ENCODE measurements at places on chromosomes 6 and 20.
A peak's percentile ranks its signal among the peaks of the same experiment; 100 is the strongest.

GRCh38 chr20:58483051-58483450 lies 32.1 kb downstream of the APCDD1L start:
- no peak for DNase-seq

GRCh38 chr6:99608059-99608885 lies 1.6 kb downstream of the PRDM13 start:
- no peak for DNase-seq

- DNase-seq = no peak
These were observed 24.3 kb downstream of the ARHGAP18 start for GRCh38 chr6:129685662-129686031.

DNA sequence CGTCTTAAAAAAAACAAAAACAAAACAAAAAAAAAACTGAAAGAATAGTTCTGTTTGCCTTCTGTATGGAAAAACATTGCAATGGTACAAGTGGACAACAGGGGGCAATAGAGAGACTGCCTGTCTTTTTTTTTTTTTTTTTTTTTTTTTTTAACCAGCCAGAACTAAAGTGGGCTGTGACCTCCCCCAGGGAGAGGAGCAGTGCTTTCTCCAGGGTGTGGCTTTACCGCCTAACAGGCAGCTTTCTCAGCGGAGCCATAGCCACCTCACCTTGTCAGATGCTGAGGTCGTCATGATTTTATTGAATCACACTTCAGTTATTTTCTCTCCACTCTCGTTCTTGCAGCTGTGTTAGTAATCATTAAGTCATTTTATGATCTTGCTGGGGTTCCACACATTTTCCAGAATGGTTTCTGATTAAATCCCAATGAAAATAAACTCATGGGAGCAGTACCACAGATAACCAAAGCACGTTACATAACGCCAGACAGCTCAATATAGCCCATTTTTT lies 78.4 kb downstream of the GMPR start:
- DNase-seq = no peak

GRCh38 chr6:139448051-139448649 lies 73.7 kb upstream of the CITED2 start:
- no peak for DNase-seq

DNA sequence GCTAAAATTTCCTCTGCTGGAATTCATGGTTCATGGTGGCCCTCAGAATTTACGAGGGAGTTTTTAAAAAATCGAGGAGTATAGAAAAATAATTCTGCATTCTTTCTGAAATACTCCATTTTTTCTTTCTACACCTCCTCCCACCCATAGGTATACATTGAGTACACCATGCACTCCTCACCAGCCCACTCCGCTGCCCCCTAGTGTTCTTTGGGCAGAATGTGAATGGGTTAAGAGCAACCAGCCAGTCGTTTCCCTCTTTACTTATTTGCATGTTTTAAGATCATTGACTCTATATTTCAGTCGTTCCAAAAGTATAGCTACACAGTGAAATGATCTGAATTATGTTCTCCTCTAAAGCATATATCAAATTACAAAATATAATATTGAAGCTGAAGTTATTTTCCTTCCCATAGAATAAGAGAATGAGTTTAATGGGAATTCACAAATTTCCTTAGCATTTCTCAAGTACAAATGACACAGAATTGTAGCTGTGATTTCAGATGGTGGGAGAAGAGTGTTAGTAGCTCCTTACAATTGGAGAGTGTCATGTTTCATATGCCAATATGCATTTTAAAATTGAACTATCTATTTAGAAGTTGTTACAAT lies 977.7 kb upstream of the SLC35B3 start:
- DNase-seq = peak; percentile 9

DNA sequence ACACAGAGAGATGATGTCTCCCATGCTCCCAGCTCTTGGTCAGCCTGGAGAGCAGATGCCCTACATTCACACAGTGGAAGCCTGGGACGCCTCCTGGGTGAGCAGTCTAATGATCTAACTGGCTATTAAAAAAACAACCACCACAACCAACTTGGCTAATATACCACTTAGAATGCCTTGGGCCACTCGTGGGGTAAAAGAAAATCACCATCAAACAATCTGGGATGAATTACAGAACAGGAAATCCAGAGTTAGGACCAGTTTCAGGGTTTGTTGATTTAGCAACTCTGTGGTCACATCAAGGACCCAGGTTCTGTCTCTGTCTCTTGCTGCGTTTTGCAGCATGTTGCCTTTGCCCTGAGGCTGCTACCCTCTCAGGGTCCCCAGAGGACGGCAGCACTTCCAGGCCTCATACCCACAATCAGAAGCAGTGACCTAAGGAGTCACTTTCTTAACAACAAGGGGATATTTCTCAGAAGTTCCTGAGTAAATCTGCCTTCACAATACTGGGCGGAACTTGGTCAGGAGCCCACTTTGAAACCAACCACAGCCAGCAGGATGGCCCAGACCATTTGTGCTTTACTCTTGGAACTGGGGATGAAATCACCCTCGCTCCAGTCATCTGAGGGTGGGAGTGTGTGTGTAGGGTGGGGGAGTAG lies 118.7 kb downstream of the CLIC5 start:
- no peak for DNase-seq

GRCh38 chr6:10595731-10596664 lies 74.8 kb downstream of the GCNT2 start:
- no peak for DNase-seq

GRCh38 chr20:44756956-44757355 lies 11.3 kb downstream of the KCNK15 start:
- DNase-seq = no peak

GRCh38 chr6:53320964-53321363 lies 27.8 kb downstream of the ELOVL5 start:
- DNase-seq = no peak

GRCh38 chr20:15857173-15857784 lies 716.0 kb downstream of the KIF16B start:
- no peak for DNase-seq

GRCh38 chr6:129635396-129636130 lies 74.4 kb downstream of the ARHGAP18 start:
- no peak for DNase-seq

DNA sequence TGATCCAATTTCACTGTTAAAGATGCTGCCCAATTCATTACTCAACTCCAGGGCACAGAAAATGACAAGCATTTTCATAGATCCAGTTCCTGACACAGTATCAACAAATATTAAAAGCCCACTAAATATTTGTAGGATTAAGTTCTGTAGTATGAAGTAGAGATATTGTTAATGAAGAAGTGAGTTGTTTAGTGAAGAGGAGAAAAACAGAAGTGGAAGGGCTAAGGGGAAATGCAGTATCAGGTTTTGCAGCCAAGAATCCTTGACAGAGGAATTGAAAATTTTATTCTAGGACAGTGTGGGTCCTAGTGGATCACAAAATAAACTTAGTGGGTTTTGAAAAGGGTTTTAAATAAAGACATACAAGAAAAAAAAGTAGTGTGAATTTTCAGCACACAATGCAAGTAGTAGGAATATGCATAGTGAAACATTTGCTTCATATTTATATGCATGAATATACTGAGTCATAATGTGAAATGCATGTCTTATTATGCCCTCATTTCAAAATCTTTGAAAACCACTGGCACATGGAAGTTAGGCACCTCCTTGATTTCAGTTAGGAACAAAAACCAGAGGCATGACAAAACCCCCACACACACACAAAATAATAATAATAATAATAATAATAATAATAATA lies 338.6 kb downstream of the KHDRBS2 start:
- DNase-seq = no peak

- DNase-seq = no peak
These were observed 51.2 kb upstream of the SLCO4A1 start for GRCh38 chr20:62591122-62591468.

DNA sequence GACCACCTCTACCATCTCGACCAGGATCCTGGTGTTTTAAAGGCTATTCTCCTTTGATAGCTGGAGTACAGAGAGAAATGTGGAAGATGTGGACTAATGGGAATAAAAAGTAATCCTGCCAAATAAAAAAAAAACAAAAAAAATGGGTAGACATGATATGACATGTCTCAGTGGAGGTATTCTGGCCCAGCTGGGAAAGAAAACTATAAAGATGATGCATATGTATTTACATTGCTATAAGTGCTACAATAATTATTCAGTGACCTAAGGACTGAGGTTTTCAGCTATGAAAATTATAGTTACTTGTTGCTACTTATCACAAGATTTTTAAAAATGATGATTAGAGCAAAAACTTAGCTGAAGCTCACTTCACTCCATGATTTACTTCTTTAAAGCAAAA lies 101.1 kb downstream of the SIM1 start:
- DNase-seq = no peak

DNA sequence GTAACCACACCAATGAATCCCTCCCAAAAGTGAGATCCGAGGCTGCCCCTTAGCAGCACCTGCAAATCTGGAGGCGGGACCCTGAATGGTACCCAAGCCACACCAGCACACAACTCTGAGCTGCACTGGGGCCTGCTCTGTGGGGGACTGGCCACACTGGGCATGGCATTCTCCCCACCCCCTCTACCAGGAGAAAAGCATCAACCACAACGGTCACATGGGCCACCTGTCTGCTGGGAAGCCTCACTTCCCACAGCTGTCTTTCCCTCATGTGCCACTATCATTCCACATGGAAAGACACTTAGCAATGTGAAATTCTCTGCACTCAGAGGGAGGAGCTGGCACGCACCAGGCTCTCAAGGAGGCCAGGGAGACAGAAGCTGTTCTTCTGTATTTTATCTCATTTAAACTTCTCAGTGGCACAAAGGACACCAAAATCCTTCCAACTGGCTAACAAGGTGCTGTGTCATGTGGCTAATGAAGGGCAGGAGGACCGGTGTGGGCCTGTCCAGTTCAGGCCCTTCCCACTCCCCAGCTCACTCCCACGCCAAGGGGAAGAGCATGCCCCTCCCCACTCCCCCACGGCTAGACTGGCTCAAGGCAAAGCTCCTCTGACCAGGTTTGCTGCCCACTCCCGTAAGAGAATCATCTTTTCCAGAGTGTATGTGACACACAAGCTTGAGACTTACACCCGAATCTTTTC lies 19.0 kb downstream of the YTHDF1 start:
- no peak for DNase-seq

DNA sequence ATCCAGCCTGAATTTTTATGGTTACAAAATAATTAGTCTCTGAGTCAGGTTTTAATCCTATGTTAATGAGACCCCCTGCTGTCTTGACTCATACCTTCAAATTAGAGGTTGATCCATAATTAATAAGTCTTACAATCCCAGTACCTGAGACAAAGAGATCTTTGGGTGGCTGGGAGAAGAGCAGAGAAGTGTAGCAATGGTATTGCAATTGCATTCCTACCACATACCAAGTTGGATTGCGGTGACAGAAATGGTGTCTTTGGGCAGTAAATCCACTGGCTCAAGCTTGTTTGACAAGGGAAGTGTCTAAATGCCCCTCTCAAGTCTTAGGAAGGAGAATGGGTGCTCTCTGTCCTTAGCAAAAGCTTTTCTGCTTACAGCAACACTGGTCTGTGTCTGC lies 150.4 kb downstream of the BTBD3 start:
- DNase-seq = no peak

DNA sequence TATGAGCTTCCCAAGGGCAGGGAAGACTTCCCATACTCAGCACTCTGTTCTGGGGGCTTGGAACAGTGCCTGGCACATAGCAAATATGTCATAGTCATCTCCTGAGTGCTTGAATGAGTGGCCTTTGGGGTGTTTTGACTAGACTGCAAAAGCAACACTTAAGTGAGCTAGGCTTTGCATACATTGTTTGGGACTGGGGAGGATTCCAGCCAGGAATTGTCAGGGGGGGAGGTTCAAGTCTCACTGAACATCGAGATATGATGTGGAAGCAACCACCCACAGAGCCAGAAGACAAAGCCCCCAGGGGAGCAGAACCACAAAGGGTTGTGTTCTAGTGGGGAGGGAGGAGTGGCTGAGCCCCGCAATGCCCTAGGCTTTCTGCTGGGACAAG lies 98.4 kb downstream of the SYCP2 start:
- DNase-seq = peak; percentile 34

DNA sequence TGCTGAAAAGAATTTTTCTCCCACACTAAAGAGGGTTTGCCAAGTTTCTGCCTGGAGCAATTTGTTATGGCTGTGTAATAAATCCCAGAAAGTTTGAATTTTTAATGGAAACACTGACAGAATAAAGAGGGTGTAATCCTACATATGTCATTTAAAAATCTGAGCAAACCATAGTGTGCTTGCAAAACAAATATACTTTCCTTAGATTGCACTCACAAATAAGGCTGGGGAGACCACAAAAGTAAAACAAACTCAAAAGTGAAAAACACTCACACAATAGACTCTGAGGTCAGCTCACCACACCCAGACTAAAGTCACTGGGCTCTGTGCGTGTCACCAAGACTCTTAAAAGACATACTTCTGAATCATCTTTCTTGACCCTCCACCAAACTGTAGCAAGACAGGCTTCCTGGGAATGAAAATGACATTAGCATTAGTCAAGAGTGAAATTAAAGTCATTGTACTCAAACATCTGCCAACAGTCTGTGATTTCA lies 4.8 kb upstream of the ATXN1 start:
- DNase-seq = no peak

GRCh38 chr6:170022291-170022722 lies 268.6 kb downstream of the DLL1 start:
- DNase-seq = no peak

DNA sequence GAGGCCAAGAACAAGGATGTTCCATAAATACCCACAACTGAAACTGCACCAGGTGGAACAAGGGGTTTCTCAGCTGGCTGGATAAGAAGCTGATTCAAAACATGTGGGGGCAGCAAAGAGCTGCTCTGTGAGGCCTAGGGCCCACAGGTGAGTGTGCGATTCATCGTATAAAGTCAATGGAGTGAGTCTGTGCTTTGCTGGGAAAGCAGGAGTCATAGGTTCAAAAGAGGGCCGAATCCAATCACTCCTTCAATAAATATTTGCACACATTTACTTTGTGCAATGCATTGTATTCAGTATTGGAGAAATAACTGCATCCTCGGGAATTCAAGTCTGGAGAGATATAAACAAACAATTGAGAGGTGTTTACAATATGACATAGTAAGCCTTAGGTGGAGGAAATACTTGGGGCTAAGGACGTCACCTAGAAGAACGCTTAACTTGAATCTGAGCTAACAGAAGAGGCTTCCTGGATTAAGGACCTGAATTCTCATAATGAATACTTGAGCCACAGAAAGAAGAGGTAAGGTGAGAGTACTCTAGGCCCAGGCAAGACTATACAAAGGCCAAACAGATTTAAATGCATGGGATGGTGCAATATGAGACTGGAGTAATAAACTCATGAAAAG lies 83.7 kb upstream of the TMEM30A start:
- DNase-seq = no peak

GRCh38 chr20:32437391-32438074 lies 79.4 kb downstream of the ASXL1 start:
- DNase-seq = no peak

- no peak for DNase-seq
These were observed 26.9 kb upstream of the STXBP5 start for GRCh38 chr6:147177286-147177685.

GRCh38 chr6:139732451-139732850 lies 358.0 kb upstream of the CITED2 start:
- DNase-seq = no peak
